ENCODE measurements at places on chromosomes 5 and 9.

GRCh38 chr5:67814569-67815311, 400.8 kb upstream of the PIK3R1 start:
- DNase-seq: no peak

DNA sequence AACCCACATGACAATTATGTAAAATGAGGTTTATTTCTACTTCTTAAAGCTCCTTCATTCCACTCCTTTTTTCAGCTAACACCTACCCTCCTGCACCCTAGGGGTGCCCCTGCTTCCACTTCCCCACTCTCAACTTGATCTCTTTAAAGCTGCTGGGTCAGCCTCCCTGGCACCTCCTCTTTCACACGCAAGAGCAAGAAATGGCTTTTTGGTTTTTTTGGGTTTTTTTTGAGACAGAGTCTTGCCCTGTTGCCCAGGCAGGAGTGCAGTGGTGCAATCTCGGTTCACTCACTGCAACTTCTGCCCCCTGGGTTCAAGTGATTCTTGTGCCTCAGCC, 64.4 kb downstream of the SUSD1 start:
- no peak for DNase-seq

DNA sequence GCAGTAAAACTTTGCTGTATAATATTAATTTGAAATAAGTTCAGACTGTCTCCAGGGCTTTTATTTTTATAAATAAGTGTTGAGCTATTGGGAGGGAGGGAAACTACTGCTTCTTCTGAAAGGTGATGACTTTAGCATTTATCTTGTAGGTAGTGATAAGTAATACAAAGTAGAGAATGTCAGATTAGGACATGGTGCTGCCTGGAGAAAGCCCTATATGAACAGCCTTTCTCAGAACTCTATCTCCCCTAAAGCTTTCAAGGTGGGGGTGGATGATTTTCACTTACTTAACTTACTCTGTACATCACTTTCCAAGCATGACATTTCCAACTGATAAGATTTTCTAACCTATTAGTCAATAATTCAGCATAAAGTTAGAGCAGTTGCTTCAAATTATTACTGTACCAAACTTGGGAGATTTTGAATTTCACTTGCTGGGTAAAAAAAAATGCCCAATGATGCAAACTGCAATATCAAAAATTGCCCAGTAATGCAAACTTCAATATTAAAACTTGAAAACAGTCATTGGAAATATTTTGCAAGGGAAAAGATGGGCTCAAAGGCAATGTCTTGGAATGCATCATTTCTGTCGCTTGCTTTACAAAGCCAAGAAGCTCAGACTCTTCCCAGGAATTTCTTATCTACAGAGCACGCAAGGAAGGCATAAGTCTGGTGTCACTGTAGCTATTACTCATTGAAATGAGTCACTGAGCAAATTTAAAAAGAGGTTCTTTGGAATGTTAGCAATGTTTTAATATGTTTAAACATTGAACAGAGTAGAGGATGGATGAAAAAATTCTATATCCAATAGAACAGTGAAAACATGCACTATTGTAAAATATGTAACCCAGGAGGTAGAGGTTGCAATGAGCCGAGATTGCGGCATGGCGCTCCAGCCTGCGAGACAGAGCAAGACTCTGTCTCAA, 569.5 kb downstream of the PSAT1 start:
- no peak for DNase-seq

DNA sequence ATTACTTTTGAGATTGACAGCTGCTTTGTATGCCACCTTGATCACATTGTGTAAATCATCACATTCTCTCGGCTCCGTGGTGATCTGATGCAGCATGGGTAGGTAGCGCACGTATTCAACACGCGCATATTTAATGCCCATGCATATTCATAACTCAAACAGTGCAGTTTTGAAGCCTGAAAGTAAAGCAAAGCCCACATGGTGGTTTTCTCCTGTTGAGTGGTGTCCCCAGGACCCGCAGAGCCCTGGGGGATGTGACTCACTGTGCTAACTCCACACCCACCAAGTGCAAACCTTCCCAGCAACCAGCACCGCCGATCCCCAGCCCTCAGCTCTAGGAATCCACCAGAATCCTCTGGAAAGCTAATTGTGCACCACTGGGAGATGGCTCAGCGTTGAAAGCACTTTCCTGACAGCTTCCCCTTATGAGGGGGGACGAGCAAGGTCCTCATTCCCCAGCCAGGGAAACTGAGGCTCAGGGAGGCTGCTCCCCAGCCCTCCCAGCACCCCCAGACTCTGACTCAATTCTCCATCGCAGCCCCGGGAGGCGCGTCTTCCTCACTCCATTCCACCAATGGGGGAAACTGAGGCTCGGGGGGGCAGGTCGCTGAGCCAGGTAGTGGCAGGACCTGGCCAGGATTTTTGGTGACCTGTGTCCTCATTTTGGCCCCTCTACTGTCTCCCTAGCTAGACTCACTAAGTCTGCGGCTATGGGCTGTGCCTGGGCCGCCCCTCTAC, 46.4 kb downstream of the SARDH start:
- no peak for DNase-seq

- DNase-seq: peak; percentile 54
Observed at GRCh38 chr5:132655821-132656773, 1.9 kb upstream of the IL13 start.

DNA sequence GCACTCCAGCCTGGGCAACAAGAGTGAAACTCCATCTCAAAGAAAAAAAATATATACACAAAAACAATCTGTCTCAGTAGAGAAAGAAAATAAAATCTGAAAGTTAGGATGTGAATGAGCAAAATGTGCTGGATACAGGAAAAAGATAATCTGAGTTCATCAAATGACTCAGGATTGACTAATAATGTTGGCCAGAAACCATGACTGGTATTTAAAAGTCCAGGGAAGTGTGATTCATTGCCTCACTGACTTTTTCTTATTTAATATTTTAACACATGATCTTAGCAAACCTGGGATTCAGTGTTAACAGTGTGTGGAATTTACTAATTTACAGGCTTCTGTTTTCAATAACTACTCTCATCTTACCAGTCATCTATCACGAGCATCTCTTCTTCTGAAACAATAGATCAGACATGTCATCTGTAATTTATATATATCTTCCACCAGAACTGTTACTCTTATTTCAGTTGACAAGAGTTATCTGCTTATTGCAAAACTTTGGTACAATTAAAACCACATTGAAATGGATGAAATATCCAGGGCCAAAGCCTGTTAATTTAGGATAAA, 256.7 kb downstream of the CDH12 start:
- no peak for DNase-seq
